CD14-positive monocyte (primary cell): ENCODE measurements at places on chromosomes 13 and 19.
A peak's percentile ranks its signal among the peaks of the same experiment; 100 is the strongest.

- DNase-seq, result no peak
Observed at GRCh38 chr13:28606466-28606865, 52.5 kb upstream of the POMP start.

DNA sequence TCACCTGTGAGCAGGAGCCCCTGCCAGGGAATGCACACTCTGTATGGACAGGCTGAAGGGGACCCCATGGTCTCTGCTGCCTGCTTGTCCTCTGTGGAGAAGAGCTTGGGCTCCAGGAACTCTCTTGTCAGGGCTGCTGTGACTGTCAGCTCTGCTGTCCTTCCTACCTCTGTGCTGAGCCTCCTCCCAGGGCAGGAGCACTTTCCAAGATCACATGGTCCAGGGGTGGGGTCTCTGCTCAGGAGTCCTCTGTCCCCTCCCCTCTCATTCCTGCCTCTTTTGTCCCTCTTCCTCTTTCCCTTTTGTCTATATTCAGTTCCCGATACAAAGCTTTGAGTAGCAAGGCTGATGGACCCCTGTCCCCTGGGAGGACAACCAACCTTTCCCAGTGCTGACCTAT is at the start of gene CEACAM7:
CEACAM7 (minus strand) TSS at position 173 of the 400 bp plus-strand sequence; CDS start at position 68, 105 bp downstream.
- DNase-seq, result no peak

DNA sequence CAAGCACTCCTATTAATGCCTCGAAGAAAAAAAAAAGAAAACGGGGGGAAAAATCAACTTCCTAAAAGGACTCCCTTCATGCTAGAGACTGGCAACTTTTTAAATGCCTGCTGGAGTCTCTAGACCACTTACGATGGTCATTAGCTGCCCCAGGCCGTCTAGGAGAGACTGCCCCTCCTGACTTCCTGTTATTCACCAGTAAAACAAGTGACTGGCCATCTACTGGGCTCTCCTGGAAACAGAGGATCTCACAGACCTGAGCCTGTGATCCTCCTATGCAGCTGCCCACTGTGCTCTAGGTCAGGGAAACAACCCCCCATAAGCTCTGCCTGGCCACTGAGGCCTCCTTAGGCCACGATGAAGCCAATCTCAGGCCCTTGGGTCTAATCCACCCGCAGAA is 7.4 kb downstream of the ZNF266 start:
- no peak for DNase-seq

DNA sequence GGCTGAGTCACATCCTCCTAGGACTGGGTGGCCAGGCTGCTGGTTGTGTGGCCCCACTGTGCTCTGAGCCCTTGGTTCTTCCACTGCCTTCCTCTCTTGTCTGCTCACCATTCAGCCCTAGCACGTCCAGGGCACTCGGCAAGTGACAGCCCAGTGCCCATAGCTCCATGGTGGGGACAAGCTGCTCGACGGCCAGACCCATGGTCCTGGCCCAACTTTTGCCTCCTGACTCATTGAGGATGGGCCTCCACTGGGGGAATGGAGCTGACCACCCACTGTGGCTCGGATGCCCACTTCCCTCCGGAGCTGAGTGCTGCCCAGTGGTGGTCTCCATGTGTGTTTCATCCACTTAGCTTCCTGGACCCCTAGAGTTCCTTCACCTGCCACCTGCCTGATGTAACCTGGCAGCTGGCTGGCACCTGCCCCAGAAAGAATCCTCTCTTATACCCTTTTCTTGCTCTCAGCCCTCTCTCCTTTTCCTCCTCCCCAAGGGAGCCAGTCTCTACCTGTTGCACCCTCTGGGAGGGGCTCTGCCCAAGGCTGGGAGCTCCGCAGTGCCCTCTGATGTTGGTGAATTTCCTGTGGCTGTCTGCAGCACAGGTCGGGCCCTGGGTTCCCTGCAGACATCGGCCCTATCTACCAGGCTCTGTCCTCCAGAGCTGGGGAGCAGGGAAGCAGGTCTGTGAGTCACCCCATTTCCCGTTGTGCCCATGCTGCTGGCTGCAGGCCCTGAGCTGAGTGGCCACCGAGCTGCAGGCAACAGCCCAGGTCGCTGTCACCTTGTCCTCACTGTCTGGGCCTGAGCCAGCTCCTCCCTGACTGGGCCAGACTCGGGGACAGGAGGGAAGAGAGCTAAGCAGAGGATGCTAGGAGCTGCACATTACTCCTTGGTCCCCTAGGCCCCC is 7.4 kb downstream of the CHST8 start:
- no peak for DNase-seq

DNA sequence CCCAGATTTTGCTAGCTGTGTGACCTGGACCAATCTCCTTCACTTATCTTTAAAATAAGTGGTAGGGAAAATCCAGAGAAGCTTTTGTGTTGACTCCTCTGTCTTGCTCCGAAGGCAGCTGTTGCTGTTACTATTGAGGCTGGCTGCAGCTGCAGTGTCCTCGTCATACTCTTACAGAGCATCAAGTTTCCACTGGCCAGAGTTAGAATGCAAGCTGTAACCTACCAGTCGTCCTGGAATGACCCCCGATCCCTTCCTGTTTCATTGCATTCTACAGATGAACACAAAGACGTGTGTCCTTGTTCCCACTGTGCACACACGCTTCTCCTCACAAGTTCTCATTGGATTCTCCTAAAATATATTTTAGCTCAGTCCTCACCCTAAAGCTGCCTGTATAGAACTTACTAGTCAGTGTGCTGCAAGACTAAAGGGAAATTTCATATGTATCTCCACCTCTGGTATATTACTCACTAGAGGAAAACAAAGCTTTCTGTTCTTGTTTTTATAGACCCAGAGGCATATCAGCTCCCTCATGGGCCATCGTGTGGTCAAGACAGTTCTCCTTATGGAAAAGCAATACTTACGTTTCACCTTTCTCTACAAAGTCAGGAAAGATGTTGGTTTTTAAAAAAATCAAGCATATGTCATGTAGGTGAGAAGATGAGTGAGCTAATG is 589.8 kb downstream of the LMO7 start:
- no peak for DNase-seq

DNA sequence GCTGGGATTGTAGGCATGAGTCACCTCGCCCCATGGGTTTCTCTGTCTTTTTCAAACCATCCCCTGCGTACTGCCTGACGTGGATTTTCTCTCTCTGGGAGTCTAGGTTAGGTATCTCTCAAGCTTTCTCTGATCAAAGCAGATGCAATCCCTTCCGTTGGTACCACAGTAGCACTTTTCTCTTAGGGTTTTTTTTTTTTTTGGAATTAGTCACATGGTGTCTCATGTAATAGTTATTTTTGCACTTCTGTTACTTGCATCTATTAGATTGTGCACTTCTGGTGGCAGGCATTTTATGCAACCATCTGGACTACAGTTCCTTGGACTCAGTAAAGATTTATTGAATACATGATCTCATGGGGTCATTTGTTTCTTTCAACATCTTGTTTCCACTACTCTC is 72.1 kb downstream of the GPC6 start:
- DNase-seq, result no peak

- DNase-seq, result no peak
Observed at GRCh38 chr19:6286676-6287075, 6.9 kb upstream of the MLLT1 start.

DNA sequence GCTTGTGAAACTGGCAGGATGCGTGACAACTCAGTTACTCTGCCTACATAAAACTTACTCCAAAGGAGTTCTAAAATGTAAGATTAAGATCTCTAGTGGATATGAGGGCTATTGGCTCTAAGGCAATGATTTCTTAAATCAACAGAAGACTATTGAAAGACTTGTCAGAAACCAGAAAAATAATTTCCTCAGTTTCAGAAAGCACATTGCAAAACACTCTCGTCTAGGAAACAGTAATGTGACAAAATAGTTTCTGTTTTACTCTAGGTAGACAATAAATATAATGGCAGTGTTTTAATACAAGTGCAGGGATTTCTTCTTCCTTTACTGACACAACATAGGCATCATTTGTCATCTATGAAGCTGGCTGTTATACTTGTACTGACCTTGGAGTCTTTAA is 230.1 kb downstream of the KCTD12 start:
- DNase-seq, result peak; percentile 8

DNA sequence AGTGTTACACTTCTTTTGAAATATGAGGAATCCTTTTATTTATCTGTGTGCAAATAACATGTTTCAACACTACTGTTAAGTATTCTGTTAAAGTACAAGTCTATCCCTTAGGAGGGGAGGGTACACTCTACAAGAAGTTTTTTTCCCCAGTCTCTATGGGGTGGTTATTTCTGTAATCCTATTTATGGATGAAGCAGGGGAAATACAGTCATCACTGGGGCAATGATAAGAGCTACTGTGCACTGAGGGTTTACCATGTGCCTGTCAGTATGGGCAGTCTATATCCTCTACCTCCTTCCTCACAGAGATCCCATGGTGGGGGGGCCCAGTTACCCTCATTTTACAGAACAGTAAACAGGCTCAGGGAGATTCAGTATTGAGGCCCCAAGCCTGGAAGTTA is 16.6 kb upstream of the TRIM13 start:
- no peak for DNase-seq

DNA sequence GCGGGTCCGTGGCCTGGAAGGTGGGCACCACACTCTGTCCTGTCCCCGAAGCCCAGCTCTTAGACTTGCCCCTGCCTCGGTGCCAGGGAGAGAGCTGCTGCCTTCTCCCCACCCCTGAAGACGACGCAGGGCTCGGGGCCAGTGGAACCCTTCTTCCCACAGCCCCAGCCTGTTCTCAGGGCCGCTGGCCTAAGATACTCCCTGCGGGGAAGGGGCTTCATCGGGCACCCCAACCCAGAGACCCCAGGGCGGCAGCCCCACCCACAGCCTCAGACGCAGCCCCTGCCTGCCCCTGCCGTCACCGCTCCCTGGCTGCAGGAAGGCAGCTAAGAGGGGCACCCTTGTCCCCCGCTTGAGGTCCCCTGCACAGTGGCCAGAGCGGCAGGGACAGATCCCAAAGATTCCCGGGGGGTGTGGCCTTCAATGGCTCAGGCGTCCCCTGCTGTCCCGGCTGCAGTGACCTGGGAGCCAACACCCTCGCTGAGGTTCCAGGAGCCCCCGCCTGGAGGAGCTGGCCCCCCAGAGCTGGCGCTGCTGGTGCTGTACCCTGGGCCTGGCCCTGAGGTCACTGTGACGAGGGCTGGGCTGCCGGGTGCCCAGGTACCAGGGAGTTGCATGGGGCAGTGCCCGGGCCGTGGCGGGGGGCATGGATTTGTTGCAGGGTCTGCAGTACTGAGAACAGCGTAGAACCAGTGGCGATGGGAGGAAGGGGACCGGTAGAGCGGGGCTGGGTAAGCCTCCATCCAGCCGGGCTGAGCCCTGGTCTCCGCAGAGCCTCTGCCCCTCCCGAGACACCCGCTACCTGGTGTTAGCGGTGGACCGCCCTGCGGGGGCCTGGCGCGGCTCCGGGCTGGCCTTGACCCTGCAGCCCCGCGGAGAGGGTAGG is 1.0 kb downstream of the AMH start:
- DNase-seq, result no peak

- peak; percentile 36 for DNase-seq
Observed at GRCh38 chr13:94435604-94436226, 43.8 kb downstream of the DCT start.

GRCh38 chr13:35475960-35476943 is at the start of gene MAB21L1:
MAB21L1 (minus strand) TSS chr13:35476689; CDS start chr13:35476138, 551 bp downstream.
- DNase-seq, result no peak

DNA sequence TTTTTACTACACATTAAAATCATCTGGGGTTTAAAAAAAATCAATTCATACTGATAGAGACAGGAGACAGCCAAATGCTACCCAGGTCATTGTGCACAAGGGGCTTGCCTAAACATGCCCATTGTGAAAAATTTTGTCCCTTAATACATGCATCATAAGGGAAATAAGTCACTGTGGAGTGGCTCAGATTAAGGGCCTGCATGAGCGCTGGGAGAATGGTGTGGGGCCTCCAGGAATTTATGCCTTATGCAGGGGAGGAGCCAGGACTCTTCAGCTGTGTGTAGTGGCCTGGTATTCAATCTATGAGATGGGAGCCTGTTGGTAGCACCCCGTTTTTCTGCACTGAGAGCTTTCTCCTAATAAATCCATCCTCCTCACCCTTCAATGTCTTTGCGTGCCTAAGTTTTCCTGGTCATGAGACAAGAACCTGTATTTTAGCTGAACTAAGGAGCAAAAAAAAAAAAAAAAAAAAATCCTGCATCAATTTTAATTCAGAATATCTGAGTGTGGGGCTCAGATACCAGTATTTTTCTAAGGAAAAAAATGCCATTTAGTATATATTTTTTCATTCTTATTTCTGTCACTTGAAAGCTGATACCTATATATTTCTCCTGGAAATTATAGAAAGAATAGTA is 997.6 kb upstream of the ATXN8OS start:
- no peak for DNase-seq

- no peak for DNase-seq
Observed at GRCh38 chr13:45064889-45065288, 55.4 kb upstream of the GTF2F2 start.

DNA sequence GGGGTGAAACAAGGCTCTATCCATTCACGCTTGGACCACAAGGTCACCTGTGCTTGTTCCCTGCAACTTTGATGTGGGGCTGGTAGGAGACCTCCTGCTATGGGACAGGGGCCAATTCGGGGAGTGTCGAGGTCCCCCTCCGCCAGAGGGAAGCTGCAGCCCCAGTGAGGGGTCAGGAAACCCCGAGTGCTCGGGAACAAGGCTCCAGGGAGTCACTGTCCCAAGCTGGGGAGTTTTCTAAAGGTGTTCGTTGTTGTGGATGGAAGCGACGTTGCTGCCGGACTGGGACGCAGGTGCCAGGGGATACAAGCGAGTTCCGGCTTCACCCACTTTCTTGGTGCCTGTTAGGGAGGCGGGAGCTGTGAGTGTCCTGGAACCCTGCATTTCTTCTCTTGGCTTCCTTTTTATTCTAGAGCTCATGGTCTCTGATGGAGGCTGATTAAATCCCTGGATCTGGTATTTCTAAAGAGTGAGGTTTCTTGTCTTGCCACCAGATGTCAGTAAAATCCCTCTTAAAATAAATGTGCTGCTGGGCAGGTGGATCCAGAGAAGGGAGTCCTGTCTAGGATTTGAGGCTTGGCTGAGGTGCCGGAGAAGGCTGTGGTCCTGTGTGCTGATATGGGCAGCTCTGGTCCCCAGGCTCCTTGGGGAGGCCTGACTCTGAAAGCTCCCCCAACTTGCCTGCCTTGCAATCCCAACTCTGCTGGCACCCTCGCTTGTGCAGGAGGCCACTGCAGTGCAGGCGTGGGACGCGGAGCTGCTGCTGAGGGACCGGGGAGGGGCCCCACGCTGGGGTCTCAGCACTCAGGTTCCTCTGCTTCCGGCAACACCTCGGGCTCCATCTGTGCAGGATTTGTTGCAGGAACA is 153.9 kb downstream of the TEX29 start:
- no peak for DNase-seq

DNA sequence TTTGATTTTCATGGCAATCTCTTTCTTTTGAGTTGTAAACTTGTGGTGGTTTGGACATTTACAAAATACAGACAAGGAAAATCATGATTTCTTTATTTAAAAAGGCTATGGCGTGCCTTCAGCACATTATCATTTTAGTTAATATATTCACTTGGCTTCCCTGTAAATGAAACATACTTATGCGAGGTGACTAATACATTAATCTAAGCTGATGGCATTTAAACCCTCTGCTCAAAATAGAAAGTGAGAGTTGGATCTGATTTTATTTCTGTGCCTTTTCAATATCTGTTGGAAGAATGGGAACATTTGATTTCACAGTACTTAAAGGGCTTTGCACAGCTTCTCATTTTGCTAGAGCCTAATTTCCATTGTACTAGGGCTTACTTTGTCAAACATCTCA is 289.8 kb downstream of the MTUS2 start:
- no peak for DNase-seq
